ENCODE measurements at places on chromosomes 3 and 15. TPM values are rescaled to one million over a fixed set of nuclear protein-coding genes. Genes with fewer than 3 reads are reported as not detected.

- no peak for DNase-seq
These were observed 3.0 kb upstream of the SHC4 start for GRCh38 chr15:48966595-48967301.

The FANCD2OS gene
- total RNA-seq = not detected

The PATL2 gene
- 4.5 TPM for total RNA-seq

The QRICH1 gene
- total RNA-seq = 85.4 TPM

- no peak for DNase-seq
These were observed 178.8 kb downstream of the KLHL25 start for GRCh38 chr15:85615930-85616329.
